ENCODE measurements at places on chromosomes 11 and 22.

DNA sequence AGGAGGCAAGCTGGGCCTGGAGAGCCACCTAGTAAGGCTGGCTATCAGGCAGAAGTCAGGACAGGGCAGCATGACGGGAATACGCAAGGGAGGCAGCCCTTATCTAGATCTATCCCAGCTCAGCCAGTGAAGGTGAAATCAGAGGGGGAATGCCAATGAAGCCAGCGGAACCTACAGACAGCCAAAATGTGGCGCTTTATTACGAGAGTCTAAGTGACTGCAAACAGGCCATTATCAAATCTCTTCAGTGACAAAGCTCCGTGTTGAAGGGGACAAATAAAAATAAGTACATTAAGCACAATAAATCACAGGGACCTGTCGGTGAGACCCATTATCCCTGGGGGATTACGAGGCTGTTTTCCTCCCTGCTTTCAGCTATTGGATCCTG lies 22.8 kb downstream of the LARGE1 start:
- no peaks in the 10 kb centered on the region for H3K27me3 ChIP-seq
- DNase-seq = no peak
- H3K4me1 ChIP-seq = no peaks in the 10 kb centered on the region
- H3K36me3 ChIP-seq = no peaks in the 10 kb centered on the region

- no peaks in the 10 kb centered on the region for H3K4me1 ChIP-seq
- DNase-seq = no peak
- no peak overlapping the region for H3K27ac ChIP-seq
These were observed 24.6 kb upstream of the COMT start for GRCh38 chr22:19916941-19917340.

GRCh38 chr11:19405966-19406365 lies 165.2 kb upstream of the E2F8 start:
- DNase-seq = no peak
- H3K4me3 ChIP-seq = no peak overlapping the region
- peaks cover 27% of the 10 kb centered on the region for H3K27me3 ChIP-seq
- H3K36me3 ChIP-seq = no peaks in the 10 kb centered on the region

GRCh38 chr11:34909415-34909814 lies 6.8 kb downstream of the APIP start:
- peaks cover 4% of the 10 kb centered on the region for H3K4me1 ChIP-seq
- H3K27ac ChIP-seq = no peak overlapping the region
- peaks cover 15% of the 10 kb centered on the region for H3K36me3 ChIP-seq
- H3K4me3 ChIP-seq = no peak overlapping the region
- DNase-seq = no peak

DNA sequence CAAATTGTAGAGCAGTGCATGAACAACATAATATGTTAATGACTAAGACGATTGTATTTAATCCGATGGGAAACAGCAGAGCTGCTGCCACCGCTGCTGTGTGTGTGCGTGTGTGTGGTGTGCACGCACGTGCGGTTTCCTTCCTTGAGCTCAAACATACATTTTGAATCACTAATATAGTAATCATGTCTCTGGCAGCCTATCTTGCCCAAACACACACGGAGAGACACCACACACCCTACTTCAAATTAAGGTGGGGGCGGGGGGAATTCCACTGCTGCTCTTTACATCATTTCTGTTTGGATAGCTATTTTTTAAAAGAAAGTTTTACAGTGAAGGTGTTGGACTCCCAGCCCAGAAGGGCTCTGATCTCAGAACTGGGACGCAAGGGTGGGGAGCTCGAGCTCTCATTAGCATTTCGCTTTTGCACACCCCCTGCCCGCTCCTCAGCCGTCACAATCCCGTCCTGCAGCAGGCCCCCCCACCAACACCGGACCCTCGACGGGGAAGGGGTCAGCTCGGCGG lies 651 bp upstream of the FAM83F start:
- H3K27ac ChIP-seq = no peak overlapping the region
- peaks cover 61% of the 10 kb centered on the region for H3K27me3 ChIP-seq
- no peak for DNase-seq

- peak overlapping the region; percentile 87 for H3K27ac ChIP-seq
- H3K4me3 ChIP-seq = peak overlapping the region; percentile 90
- H3K36me3 ChIP-seq = peaks cover 2% of the 10 kb centered on the region
- peaks cover 30% of the 10 kb centered on the region for H3K4me1 ChIP-seq
- DNase-seq = no peak
These were observed 937 bp upstream of the FAM168A start for GRCh38 chr11:73598719-73599379.

DNA sequence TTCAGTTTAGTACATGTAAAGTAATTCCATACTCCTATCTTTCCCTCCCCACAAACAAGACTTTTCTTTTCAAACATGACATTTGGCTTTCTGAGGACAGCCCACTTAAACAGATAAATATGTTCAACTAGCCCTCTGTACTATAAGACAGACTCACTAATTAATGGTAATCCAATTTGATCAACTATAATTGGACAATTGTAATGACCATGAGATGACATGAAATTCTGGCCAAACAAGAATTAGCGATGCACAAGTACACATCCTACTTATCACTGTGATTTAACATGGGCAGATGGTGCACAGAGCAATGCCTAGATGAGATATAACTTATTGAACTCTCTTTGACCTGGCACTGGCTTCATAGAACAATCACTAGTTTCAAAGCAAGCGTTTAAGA lies 1033.7 kb upstream of the CCDC90B start:
- no peaks in the 10 kb centered on the region for H3K36me3 ChIP-seq
- H3K27ac ChIP-seq = no peak overlapping the region
- H3K27me3 ChIP-seq = no peaks in the 10 kb centered on the region
- DNase-seq = no peak

- peak overlapping the region; percentile 87 for H3K27ac ChIP-seq
- H3K27me3 ChIP-seq = no peaks in the 10 kb centered on the region
- H3K4me3 ChIP-seq = no peak overlapping the region
- peaks cover 3% of the 10 kb centered on the region for H3K36me3 ChIP-seq
- no peak for DNase-seq
- peaks cover 41% of the 10 kb centered on the region for H3K4me1 ChIP-seq
These were observed 101.4 kb downstream of the ZBTB16 start for GRCh38 chr11:114160894-114161293.

- no peaks in the 10 kb centered on the region for H3K27me3 ChIP-seq
- DNase-seq = no peak
- H3K36me3 ChIP-seq = no peaks in the 10 kb centered on the region
- H3K27ac ChIP-seq = no peak overlapping the region
These were observed 253.5 kb upstream of the TENM4 start for GRCh38 chr11:79694368-79694767.

GRCh38 chr11:72307439-72307838 lies 63.5 kb upstream of the PHOX2A start:
- H3K4me1 ChIP-seq = no peaks in the 10 kb centered on the region
- no peaks in the 10 kb centered on the region for H3K36me3 ChIP-seq
- DNase-seq = no peak

GRCh38 chr11:94325681-94326080 lies 21.3 kb downstream of the IZUMO1R start:
- peaks cover 4% of the 10 kb centered on the region for H3K27me3 ChIP-seq
- no peak overlapping the region for H3K4me3 ChIP-seq
- H3K27ac ChIP-seq = no peak overlapping the region

DNA sequence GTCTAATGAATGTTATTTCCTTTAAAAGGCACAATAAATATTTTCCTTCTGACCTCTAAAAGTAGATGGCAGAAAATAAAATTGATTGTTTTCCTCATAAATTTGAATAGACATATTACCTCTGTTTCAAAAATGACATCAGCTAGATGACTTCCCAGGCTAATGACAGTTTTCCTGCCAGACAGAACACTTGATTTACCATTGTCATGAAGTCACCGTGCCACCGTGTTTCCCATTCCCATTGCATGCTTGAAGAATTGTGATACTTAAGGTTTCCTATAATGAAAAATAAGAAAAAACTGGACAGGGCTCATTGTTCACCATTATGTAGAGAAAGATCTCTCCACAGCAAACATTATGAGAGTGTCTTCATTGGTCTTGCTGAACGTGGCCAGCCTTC lies 151.1 kb downstream of the NCAM1 start:
- no peak overlapping the region for H3K27ac ChIP-seq
- no peak overlapping the region for H3K4me3 ChIP-seq
- H3K4me1 ChIP-seq = no peaks in the 10 kb centered on the region
- no peak for DNase-seq
- peaks cover 23% of the 10 kb centered on the region for H3K27me3 ChIP-seq

DNA sequence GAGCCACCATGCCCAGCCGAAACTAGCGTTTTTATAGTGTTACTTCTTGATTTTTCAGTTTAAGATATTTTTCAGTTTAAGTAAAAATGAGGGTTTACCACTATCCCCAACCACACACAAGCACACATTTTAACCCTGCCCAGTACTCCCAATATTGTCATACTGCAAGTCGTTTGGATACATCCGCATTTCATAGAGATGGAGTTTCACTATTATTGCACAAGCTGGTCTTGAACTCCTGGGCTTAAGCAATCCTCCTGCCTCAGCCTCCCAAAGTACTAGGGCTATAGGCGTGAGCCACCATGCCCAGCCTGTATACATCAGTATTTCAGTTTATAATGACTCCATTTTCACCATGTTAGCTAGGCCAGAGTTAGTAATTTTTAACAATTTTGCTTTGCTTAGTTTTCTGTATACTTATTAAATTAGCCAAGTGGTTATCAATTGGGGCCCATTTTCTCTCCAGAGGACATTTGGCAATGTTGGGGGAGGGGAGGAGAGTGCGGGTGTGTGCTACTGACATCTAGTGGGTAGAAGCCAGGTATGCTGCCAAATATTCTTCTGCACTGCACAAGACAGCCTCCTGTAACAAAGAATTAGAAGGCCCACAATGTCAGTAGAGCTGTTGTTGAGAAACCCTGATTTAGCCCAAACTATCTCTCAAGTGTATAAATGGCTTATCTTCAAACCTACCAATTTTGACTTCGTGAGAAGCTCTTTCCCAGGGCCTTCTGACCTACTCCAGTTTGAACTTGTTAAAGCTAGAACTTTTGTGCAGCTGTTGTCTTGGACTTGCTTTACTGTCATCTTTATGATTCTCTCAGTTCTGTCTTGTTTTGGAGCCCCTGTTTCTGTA lies 7.3 kb downstream of the USP47 start:
- no peak overlapping the region for H3K4me3 ChIP-seq
- H3K36me3 ChIP-seq = peaks cover 2% of the 10 kb centered on the region
- peak; percentile 75 for DNase-seq
- H3K4me1 ChIP-seq = peaks cover 69% of the 10 kb centered on the region

DNA sequence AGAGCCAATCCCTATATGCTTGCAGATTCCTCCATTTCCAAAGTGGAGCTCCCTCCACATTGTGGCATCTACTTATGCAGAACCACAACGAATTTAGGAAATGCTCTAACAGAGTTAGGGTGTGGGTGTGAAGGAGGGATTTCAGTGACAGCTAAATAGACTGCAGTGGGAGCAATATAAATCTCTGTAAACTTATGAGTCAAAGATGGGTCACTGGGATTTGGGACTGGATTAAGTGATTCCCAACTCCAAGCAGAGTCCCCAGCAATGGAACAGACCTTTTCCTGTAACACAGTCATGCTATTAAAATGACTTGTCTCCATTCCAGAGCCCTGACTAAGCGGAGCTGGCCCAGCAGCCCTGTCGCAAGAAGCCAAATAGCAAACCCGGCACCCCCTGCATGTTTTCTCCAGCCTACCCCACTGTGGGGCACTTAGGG lies 36.6 kb downstream of the RPL27A start:
- H3K36me3 ChIP-seq = no peaks in the 10 kb centered on the region
- no peak for DNase-seq
- H3K27me3 ChIP-seq = peaks cover 3% of the 10 kb centered on the region
- H3K4me3 ChIP-seq = no peak overlapping the region
- no peak overlapping the region for H3K27ac ChIP-seq

- no peak overlapping the region for H3K4me3 ChIP-seq
- peaks cover 43% of the 10 kb centered on the region for H3K4me1 ChIP-seq
- peaks cover 18% of the 10 kb centered on the region for H3K36me3 ChIP-seq
- no peak overlapping the region for H3K27ac ChIP-seq
- no peaks in the 10 kb centered on the region for H3K27me3 ChIP-seq
- no peak for DNase-seq
These were observed 26.9 kb downstream of the CD82 start for GRCh38 chr11:44592125-44592940.

- DNase-seq = no peak
- H3K36me3 ChIP-seq = no peaks in the 10 kb centered on the region
- H3K27me3 ChIP-seq = peaks cover 44% of the 10 kb centered on the region
- H3K27ac ChIP-seq = no peak overlapping the region
- no peaks in the 10 kb centered on the region for H3K4me1 ChIP-seq
These were observed 35.6 kb upstream of the EIF3D start for GRCh38 chr22:36564422-36565158.

DNA sequence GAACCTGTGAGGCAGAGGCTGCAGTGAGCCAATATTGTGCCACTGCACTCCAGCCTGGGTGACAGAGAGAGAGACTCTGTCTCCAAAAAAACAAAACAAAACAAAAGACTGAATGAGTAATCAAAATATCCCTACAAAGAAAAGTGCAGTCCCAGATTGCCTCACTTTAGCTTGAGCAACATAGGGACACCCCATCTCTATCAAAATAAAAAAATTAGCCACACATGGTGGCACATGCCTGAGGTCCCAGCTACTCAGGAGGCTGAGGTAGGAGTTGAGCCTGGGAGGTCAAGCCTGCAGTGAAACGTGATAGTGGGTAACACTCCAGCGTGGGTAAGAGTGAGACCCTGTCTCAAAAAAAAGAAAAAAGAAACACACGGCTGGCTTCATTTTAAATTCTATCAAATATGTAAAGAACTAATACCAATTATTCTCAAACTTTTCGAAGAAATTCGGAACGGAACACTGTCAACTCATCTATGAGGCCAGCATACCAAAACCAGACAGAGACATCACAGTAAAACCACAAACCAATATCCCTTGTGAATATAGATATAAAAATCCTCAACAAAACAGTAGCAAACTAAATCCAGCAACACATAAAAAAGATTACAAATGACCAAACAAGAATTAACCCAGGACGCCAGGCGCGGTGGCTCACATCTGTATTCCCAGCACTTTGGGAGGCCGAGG lies 12.9 kb downstream of the CHEK2 start:
- DNase-seq = no peak
- H3K27me3 ChIP-seq = no peaks in the 10 kb centered on the region
- no peak overlapping the region for H3K27ac ChIP-seq

DNA sequence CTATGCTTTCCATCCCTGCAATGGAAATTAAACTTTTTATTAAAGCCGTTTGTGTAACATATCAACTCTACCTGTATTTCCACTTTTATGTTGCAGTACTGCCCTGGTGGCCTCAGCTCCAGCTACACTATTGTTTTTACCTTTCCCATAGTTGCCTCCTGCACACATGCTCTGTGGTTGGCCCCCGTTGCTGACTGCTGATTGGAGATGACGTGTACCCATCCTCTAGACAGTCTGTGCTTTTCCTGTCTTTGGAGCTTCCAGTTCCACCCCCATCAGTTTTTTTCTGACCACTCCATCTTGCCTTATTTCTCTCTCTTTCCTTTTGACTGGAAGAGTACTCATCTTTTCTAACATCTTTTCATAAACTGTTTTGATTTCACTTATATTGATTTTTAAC lies 123.8 kb downstream of the TEAD1 start:
- H3K27ac ChIP-seq = no peak overlapping the region
- no peak overlapping the region for H3K4me3 ChIP-seq
- H3K4me1 ChIP-seq = no peaks in the 10 kb centered on the region
- H3K27me3 ChIP-seq = peaks cover 62% of the 10 kb centered on the region

GRCh38 chr11:61164606-61165424 lies 3.6 kb upstream of the VPS37C start:
- DNase-seq = no peak
- H3K27ac ChIP-seq = no peak overlapping the region
- peaks cover 56% of the 10 kb centered on the region for H3K4me1 ChIP-seq
- H3K27me3 ChIP-seq = no peaks in the 10 kb centered on the region
- no peak overlapping the region for H3K4me3 ChIP-seq
